ENCODE measurements at places on chromosomes 1 and 21.
A peak's percentile ranks its signal among the peaks of the same experiment; 100 is the strongest.

DNA sequence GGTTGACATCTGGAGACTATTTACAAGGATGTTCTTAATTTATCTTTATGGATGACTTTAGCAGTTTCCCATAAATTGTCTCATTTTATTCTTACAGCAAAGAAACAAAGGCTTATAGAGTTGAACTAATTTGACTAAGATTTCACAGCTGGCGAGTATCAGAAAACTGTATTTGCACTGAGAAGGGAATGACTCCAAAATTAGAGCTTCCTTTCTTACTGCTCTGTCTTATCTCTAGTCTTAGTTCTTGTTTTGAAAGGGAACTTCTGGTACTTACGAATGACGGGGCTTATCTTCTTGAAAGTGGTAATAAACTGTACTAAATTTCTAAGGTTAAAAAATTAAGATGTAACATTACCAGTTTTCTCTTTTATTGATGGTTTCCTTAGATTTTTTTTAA, 13.6 kb downstream of the CNST start:
- peak; percentile 66 for DNase-seq

GRCh38 chr1:239126884-239127283, 259.5 kb upstream of the CHRM3 start:
- no peak for DNase-seq

DNA sequence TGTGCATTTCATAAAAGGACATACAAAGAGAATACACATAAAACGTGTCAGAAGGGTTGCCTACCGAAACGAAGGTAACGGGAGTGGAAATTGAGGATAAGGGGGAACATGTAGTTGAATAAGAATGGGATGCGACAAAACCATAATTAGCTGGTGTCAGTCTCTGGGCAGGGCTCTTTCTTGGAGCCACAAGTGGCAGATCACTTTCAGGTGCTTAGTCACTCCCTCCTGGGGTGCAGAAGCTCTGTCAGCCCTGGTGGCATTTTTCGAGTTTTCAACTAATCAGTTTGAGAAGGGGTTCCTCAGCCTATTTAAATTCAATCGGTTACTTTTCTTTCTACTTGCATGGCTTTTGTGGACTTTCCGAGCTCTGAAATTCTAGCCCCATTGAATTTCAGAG, 133.9 kb upstream of the IGSF21 start:
- no peak for DNase-seq

DNA sequence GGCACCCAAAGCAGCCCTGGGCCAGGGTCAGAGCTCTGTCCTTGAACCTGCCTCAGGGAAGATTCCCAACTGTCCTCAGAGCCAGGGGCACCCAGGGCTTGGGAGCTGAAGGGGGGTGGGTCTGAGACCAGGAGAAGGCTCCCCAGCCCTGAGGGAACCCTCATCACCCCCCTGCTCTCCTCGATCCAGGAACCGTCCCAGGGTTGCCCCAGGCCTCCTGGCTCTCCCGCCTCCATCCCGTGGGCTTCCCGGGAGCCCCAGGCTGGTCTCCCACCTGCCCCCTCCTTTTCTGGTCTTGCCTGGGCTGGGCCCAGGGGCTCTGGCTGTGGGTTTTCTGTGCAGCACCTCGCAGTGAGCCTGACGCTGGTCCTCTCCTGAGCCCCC, 6.7 kb upstream of the SAMD11 start:
- DNase-seq, result no peak

GRCh38 chr21:29194342-29194741, 63.9 kb downstream of the MAP3K7CL start:
- DNase-seq, result no peak

GRCh38 chr1:89888480-89889322, 67.9 kb downstream of the LRRC8D start:
- no peak for DNase-seq

- no peak for DNase-seq
Measured at GRCh38 chr1:41880261-41880660, 38.5 kb downstream of the HIVEP3 start.

DNA sequence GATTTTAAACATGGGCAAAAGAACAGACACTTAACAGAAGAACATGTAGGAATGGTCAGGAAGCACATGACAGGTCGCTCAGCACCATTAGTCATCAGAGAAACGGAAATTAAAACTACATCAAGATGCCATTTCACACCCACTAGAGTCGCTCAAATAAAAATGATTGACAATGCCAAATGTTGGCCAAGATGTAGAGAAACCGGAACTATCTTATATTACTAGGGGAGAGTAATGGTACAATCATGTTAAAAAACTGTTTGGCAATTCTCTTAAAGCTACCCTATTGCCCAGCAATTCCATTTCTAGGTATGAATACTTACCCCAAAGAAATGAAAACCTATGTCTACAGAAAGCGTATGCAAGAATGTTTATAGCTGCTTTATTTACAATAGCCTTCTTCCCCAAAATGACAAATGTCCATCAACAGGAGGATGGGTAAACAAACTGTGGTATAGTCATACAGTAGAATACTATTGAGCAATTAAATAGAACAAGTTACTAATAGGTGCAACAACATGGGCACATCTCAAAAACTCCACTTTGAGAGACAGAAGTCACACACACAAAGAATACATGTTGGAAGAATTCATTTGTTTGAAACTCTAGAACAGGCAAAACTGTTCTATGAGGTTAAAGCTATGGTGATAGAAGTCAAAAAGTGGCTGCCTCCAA, 92.8 kb downstream of the ETS2 start:
- DNase-seq, result peak; percentile 33

DNA sequence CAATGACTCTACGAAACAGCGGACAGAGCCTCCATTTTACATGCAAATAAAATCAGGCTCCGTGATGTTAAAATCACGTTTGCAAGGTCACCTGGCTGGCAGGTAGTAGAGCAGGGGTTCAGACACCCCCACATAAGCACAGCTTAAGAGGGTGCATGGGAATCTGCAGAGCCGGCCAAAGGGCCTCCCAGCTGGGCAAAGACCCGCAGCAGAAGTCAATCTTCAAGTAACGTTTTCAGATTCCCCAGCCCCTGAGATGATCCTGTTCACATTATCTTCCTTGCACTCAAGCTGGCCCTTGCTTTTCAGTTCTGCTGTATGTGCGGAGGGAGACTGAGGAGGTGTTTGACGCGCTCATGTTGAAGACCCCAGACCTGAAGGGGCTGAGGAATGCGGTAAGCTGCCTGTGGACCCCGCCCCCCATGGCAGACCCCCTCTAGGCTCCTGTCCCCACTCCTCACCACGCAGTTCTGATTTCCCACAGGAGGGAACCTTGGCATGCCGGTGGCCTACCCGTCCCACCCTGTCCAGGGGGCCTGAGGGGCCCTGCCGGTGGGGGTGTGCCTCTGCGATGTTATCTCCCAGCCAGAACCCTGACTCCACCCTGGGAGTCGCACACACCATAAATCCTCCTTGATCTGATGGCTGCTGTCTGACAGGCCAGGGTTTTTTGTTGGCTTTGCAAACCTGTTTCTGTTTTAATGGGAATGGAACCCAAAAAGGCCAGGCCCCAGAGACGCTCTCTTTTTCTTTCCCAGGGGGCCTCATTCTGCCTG, 28.2 kb downstream of the GRHL3 start:
- DNase-seq, result no peak

DNA sequence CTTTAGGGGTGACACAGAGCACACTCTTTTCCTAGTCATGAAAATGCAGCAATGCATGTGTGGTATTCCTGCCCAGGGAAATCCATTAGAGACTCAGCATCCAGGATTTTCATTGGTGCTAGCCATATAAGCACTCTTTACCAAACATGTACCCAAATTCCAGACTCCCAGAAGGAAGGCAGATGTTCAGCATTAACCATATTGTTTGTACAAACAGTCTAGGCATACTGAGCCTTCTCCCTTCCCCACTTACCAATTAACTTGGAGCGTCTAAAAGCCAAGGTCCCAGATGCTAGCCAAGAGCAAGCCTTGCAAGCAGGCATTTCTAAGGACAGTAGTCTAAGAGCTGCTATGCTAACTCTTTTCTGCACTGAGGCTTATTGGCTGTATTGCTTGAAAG, 27.9 kb downstream of the ZBED6 start:
- DNase-seq, result no peak

All from MV-4-11 (cell line).